AG08395 (cell line): ENCODE measurements at places on chromosomes 16 and 17.

DNA sequence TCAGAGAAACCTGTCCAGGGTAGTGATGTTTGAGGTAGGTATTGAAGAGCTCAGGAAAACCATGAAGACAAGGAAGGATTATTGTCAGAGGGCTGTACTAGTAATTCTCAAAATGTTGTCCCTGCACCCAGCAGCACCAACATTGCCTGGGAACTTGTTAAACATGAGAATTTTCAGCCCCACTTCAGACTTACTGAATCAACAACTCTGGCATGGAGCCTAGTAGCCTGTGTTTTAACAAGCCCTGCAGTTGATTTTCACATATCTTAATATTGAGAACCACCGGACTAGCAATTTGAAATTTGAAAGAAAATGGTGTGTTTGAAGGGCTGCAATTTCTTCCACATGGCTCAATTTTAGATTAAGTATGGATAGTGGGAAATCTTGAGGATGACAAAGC is 2.8 kb upstream of the KIF2B start:
- DNase-seq, result no peak

DNA sequence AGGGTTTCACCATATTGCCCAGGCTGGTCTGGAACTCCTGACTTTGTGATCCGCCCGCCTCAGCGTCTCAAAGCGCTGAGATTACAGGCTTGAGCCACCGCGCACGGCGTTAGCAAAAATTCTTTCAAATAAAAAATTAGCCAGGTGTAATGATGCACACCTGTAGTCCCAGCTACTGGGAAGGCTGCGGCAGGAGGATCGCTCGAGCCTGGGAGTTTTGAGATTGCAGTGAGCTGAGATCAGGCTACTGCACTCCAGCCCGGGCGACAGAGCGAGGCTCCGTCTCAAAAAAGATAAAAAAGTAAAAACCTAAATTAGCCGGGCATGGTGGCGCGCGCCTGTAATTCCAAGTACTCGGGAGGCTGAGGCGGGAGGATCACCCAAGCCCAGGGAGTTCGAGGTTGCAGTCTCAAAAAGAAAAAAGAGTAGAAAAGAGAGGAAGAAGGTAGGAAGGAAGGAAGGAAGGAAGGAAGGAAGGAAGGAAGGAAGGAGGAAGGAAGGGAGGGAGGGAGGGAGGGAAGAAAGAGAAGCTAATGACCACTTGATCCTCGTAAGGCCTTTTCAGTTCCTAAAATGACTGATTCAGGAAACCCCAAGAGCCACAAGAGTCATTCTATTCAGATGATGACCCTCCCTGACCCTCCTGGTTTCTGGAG is 59.2 kb downstream of the SRL start:
- no peak for DNase-seq

- no peak for DNase-seq
Measured at GRCh38 chr17:39769974-39770587, 32.3 kb downstream of the GRB7 start.

- DNase-seq, result no peak
Measured at GRCh38 chr17:15342460-15342859, 1.1 kb upstream of the TEKT3 start.

- DNase-seq, result no peak
Measured at GRCh38 chr16:54957403-54958166, 26.9 kb downstream of the IRX5 start.

DNA sequence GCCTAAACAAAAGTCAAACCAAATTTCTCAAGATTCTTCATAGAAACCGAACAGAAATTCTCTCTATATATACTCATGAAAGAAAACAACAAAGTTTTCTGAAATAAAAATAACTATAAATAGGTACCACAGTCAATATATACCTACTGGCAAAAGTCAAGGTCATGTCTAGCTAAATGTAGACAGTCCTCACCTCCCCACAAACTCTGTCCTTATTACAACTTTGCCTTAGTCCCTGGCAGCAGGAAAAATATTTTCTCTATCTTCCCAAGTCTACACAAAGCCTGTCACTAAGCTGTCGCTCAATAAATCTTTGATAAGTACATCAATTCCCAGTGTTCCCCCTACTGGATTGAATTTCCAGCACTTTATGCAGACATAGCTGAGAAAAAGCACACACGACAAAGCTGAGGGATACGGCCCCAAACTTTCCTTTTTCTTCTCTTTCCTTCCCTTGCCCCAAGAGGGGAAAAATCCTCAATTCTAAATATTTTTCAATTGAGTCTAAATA is 2.7 kb downstream of the CFAP20 start:
- DNase-seq, result no peak

DNA sequence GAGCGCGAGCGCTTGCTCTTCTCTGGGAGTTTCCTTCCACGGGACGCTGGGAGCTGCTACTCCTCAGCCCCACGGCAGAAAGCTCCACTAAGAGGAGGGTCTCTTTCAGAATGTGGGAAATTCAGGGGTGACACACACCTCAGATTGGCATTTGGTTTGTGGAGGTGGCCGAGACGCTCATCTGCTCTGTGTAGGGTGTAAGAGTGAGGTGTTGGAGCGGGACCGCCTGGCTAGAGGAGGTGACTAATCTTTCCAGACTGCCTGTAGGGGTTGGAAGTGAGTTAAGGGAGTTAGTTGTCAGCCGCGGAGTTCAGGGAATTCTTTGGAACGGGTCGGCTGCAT is 735 bp downstream of the PSMD11 start:
- DNase-seq, result peak; percentile 70

GRCh38 chr16:26019381-26020242 is 327.9 kb downstream of the HS3ST4 start:
- DNase-seq, result no peak

- DNase-seq, result no peak
Measured at GRCh38 chr17:27558842-27559505, 72.0 kb upstream of the LGALS9 start.

DNA sequence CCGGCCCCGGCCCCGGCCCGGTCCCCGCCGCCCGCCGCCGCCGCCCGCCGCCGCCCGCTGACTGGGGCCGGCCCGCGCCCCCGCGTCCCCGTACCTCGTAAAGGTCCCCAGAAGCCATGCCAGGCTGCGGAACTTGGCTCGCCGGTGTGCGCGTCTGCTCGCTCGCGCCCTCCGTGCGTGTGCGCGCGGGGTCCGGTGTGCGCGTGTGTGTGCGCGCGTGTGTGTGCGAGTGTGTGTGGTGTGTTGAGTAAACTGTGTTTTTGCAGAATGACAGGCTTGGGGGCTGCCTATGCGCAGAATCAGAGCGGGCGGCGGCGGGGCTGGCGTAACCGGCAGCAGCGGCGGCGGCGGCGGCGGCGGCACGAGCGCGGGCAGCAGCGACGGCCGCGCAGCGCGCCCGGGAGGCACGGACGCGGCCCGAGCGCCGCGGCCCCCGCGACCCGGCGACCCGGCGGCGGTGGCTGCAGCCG is 307 bp downstream of the CDYL2 start:
- DNase-seq, result peak; percentile 52

GRCh38 chr17:1518410-1518809 is 2.0 kb upstream of the INPP5K start:
- DNase-seq, result no peak

GRCh38 chr17:10266296-10266876 is 68.0 kb upstream of the GAS7 start:
- DNase-seq, result no peak

DNA sequence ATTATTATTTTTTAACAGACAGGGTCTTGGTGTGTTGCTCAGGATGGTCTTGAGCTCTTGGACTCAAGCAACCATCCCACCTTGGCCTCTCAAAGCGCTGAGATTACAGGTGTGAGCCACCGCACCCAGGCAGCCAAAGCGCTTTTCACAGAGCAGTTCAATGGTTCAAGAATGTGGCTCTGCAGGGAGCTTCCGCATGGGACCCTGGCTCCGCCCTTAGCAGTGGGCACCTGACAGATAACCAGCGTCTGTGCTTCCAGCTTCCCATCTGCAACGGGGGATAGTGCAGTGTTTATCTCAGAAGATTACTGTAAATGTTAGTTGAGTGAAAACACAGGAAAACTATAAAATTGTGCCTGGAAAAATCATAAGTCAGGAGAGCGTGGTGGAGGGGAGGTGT is 99.4 kb downstream of the KCNJ12 start:
- no peak for DNase-seq

- DNase-seq, result no peak
Measured at GRCh38 chr16:84367750-84368307, 509 bp upstream of the ATP2C2 start.

DNA sequence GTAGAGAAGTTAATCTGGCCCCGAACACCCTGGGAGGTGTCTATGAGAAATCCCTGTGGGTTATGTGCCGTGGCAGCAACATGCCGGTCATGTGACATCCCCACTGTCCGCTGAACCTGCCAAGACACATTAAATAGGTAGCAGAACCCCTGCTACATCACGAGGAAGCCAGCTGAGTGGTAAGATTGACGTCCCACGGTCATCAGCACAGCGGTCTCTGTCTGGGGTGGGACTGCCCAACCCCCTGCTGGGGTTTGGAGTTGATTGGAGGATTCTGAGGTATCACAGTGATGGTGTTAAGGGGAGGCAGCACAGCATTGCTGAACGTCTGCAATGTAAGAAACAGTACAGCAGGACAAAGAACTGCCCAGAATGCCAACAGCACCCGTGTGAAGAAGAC is 2.0 kb downstream of the TMED6 start:
- DNase-seq, result no peak

- DNase-seq, result no peak
Measured at GRCh38 chr17:40473573-40474365, 27.7 kb downstream of the TNS4 start.

GRCh38 chr17:10557422-10557821 is 8.0 kb upstream of the MYH2 start:
- DNase-seq, result peak; percentile 84

DNA sequence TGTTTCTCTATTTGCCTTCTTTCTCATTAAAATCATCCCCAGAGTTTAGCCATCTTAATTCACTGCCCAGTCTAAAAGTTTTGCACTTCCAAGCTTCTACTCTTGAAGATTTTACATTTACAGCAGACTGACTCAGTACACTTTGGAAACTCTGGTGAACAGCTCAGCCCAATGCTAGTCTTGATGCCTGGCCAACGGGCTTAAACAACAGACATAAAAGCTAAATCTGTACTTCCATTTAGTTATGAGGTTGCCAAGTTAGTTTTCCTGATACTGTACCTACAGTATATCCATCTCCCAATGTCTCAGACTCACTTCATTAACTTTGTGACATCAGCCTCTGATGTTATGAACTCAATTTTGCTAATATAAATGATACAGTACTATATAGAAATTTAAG is 891.8 kb upstream of the SOX9 start:
- DNase-seq, result no peak

DNA sequence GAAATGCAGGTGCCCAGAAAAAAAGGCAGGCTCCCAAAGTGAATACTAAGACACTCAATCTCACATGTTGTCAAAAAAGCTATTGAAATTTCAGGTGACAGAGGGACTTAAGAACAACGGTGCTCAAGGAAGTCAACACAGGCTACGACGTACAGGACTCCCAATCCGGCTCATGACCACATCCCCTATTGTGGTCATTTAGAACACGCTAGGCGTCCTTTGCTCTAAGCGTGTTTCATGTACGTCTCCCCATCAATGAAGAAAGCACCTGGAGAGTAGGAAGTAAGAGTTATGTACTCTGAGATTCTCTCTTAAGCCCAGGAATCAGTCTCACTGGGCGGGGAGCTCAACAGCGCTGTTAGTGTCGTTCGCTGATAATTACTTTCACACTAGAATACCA is 94.1 kb downstream of the MRM3 start:
- DNase-seq, result no peak

DNA sequence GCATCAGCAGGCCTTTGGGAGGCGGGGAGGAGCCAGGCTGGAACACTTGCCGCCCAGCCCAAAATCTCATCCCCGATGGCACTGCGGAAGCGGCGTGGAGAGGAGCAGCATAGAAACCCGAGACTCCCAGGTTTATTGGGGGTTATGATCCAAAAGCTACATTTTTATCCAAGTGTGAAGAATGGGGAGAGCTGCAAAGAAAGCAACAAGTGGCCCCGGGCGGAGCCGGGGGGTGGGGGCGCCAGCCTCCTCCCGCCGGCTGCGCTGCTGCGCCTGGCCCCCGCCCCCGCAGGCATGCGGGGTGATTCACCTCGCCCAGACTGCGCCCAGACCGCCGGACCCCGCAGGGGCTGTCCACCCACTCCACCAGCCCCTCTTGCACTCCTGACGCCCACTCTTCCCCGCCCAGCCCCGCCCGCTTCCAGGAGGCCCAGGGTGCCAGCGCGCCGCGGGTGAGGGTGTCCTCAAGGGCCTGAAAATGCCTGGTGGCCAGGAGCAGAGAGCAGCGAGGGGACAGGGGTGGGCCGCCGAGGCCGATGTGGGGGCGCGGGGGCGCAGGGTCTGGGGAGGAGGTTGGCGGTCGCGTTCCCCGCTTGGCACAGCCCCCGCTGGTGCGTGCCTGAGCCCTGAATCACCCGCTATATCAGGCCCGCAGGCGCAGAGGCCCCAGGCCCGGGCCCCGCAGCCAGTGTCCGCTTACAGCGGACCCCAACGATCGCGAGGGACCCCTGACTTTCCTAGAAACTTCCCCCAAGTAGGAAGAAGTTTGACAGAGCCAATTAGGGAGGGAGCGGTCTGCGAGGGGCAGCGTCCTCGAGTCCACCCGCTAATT is 1.3 kb downstream of the CAVIN1 start:
- DNase-seq, result peak; percentile 73

DNA sequence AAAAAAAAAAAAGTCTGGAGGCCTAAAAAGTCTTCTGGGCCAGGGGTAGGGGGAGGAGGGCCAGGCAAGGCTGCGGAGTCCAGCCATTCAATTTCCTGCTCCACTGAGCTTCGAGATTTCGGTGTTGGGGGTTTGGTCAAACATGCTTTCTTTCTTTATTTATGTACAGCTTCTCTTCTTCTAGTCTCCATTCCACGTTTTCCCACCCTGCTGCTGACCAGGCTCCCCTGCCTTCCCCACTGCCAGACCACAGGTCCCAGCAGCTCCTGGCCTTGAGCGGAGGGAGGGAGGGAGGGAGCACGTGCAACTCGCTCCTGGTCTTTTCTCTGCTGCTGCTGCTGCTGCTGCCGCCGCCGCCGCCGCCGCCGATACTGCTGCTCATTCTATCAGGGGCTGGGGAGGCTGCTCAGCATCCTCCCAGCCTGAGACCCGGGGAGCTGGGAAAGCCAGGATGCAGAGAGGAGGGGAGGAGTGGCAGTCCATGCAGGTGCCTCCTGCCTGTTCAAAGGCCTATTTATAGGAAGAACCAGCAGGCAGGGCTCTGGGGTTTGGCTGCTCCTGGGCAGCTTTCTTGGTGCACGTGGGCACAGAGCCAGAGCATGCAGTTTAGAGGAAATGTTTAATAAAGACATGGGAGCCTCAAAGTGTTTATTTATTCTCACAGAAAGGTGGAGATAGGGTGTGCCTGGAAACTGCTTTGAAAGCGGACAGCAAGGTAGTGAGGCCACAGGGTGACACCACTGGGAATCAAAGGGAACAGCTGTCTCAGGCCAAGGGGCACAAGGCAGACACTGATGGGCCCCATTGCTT is 23.4 kb upstream of the ZFHX3 start:
- peak; percentile 12 for DNase-seq

DNA sequence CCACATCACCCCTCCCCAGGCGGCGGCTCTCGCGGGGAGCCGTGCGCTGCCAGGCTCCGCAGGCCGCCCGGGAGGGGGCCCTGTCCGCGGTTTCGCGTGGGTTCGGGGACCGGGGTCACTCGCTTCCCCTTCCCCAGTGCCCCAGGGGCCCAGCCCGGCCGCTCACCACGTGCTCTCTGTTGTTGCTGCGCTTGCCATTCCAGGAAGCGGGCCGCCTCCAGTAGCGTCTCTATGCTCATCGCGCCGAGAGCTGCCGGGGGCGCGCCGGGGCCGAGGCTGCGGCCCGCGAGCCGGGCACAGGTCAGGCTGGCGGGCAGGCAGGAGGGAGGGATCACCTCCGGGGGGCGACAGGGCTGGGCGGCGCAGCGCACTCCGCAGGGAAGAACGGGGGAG is 390 bp downstream of the MNT start:
- no peak for DNase-seq
